ENCODE measurements at places on chromosomes 12 and 14. TPM values are rescaled to one million over a fixed set of nuclear protein-coding genes. Genes with fewer than 3 reads are reported as not detected.

GRCh38 chr12:131486451-131487230 is 224.2 kb upstream of the SFSWAP start:
- H3K4me3 ChIP-seq = no peak overlapping the region
- no peaks in the 10 kb centered on the region for H3K36me3 ChIP-seq
- no peaks in the 10 kb centered on the region for H3K4me1 ChIP-seq
- no peak for DNase-seq
- peaks cover 95% of the 10 kb centered on the region for H3K27me3 ChIP-seq
- H3K27ac ChIP-seq = no peak overlapping the region

Gene ARG2
- total RNA-seq = 11.2 TPM

Gene FAM186B
- 0.29 TPM for total RNA-seq

- H3K27me3 ChIP-seq = peaks cover 26% of the 10 kb centered on the region
- no peak overlapping the region for H3K27ac ChIP-seq
- no peak overlapping the region for H3K4me3 ChIP-seq
- no peak for DNase-seq
Observed at GRCh38 chr12:109739747-109740693, 26.4 kb downstream of the FAM222A start.

DNA sequence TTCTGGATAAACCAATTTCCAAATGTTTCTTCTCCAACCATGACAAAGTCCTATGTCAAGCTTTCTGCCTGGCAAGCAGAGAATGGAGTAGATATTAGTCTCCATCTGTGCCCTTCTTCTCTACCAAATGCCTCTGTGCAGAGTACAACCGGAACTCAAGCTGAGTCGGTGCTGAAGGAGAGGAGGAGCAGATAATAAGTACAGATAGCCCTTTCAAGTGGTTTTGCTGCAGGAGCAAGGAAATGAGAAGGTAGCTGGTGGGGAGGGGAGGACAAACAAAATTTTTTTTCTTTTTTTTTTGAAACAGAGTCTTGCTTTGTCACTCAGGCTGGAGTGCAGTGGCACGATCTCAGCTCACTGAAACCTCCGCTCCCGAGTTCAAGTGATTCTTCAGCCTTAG is 14.2 kb upstream of the HELB start:
- DNase-seq = no peak
- no peaks in the 10 kb centered on the region for H3K36me3 ChIP-seq
- no peak overlapping the region for H3K4me3 ChIP-seq
- H3K27ac ChIP-seq = no peak overlapping the region
- peaks cover 18% of the 10 kb centered on the region for H3K27me3 ChIP-seq

Gene OLR1
- not detected for total RNA-seq

GRCh38 chr12:8913702-8914032 is 642 bp upstream of the PHC1 start:
- no peaks in the 10 kb centered on the region for H3K27me3 ChIP-seq
- peaks cover 12% of the 10 kb centered on the region for H3K36me3 ChIP-seq
- H3K27ac ChIP-seq = peak overlapping the region; percentile 92
- no peak overlapping the region for H3K4me3 ChIP-seq

- no peaks in the 10 kb centered on the region for H3K4me1 ChIP-seq
- H3K27ac ChIP-seq = no peak overlapping the region
- no peak for DNase-seq
- no peak overlapping the region for H3K4me3 ChIP-seq
- no peaks in the 10 kb centered on the region for H3K36me3 ChIP-seq
Observed at GRCh38 chr14:72699443-72699842, 194.5 kb downstream of the DPF3 start.

- DNase-seq = no peak
- H3K36me3 ChIP-seq = no peaks in the 10 kb centered on the region
- no peak overlapping the region for H3K27ac ChIP-seq
- H3K4me3 ChIP-seq = no peak overlapping the region
- H3K4me1 ChIP-seq = no peaks in the 10 kb centered on the region
- H3K27me3 ChIP-seq = no peaks in the 10 kb centered on the region
Observed at GRCh38 chr12:85179680-85180270, 100.2 kb upstream of the ALX1 start.

- no peak overlapping the region for H3K27ac ChIP-seq
- H3K36me3 ChIP-seq = no peaks in the 10 kb centered on the region
- no peak overlapping the region for H3K4me3 ChIP-seq
- no peaks in the 10 kb centered on the region for H3K27me3 ChIP-seq
Observed at GRCh38 chr12:106673141-106673540, 90.3 kb downstream of the RFX4 start.

DNA sequence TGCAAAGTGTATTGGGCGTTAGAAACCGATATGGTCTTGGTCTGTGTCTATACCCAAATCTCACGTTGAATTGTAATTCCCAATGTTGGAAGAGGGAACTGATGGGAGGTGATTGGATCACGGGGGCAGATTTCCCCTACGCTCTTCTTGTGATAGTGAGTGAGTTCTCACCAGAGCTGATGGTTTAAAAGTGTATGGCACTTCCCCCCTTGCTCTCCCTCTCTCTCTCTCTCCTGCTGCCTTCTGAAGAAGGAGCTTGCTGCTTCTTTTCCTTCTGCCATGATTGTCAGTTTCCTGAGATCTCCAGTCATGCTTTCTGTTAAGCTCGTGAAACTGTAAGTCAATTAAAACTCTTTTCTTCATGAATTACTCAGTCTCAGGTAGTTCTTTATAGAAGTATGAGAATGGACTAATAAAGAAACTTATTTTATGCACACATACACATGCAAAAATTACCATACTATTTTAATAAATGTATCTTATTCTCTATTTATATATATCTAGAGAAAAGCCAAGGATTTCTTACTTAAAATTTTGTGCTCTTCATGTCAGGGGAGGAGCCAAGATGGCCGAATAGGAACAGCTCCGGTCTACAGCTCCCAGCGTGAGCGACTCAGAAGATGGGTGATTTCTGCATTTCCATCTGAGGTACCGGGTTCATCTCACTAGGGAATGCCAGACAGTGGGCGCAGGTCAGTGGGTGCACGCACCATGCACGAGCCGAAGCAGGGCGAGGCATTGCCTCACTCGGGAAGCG is 1891.0 kb upstream of the FLRT2 start:
- no peak overlapping the region for H3K4me3 ChIP-seq
- no peaks in the 10 kb centered on the region for H3K27me3 ChIP-seq
- no peak for DNase-seq
- H3K27ac ChIP-seq = no peak overlapping the region

GRCh38 chr12:130571089-130571488 is 145.0 kb downstream of the RIMBP2 start:
- no peak overlapping the region for H3K4me3 ChIP-seq
- H3K27ac ChIP-seq = no peak overlapping the region
- H3K36me3 ChIP-seq = no peaks in the 10 kb centered on the region
